ENCODE measurements at places on chromosomes 7 and 10. TPM values are rescaled to one million over a fixed set of nuclear protein-coding genes. Genes with fewer than 3 reads are reported as not detected.

SPDYE3 gene
- total RNA-seq, result not detected

GRCh38 chr10:73940634-73941221, 29.8 kb downstream of the PLAU start:
- peak; percentile 87 for DNase-seq

DNA sequence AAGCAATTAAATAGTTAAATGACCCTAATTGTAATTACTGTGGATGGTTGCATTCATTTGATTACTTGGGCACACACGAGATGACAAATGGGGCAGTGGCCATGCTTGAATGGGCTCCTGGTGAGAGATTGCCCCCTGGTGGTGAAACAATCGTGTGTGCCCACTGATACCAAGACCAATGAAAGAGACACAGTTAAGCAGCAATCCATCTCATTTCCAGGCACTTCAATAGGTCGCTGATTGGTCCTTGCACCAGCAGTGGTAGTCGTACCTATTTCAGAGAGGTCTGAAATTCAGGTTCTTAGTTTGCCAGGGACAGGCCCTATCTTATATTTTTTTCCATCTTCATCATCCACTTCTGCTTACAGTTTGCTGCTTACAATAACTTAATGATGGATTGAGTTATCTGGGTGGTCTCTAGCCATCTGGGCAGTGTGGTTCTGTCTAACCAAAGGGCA, 8.3 kb downstream of the PCBD1 start:
- peak; percentile 73 for DNase-seq

PTPRN2 gene
- 2.1 TPM for total RNA-seq

SH2B2 gene
- 83.1 TPM for total RNA-seq

CYP3A7 gene
- total RNA-seq, result not detected

DNA sequence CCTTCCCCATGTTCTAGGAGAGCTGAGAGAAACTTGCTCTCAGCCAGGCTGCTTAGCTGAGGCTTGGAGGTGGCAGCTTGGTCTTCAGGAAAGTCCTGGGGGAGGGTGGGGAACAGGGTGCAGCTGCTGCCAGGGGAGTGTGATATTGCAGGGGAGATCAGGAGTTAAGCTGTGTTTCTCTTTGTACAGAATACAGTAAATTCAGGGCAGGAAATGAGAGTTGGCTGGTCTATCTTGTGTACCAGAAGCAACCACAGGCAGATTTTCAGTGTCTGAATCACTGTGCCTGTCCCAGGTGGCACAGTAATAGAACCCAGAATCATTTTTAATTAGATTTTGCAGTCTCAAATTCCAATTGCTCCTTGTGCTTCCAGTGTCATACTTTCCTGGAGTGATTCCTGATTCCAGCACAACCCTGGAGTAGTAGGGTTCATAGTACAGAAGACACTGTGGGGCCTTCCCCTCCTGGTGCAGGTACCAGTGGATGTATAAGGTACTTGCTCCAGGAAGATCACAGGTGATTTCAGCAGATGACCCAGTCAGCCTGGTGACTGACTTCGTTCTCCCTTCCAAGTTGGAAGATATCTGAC, 94.0 kb upstream of the TARP start:
- DNase-seq, result no peak

ADARB2 gene
- total RNA-seq, result not detected

FAM25A gene
- total RNA-seq, result not detected

- DNase-seq, result no peak
Observed at GRCh38 chr7:90236721-90237289, 8.2 kb upstream of the CFAP69 start.

DNA sequence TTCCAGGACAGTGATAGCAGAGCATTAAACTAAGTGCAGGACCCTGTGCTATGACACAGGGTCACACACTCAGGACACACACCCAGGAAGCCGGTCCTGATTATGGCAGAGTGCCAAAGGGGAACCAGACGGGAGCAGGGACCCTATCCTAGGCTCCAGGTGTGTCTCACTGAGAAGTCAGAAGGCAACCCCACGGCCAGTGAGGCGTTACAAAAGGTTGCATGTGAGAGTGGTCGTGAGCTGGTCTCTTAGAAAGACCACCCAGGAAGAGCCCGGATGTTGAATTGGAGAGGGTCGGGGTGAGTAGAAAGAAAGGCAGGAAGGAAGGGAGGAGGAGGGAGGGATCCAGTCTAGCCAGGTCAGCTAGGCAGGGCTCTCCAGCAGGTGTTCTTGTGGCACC, 31.0 kb downstream of the FRMPD2 start:
- no peak for DNase-seq

DTX2 gene
- total RNA-seq, result 8.2 TPM

MINPP1 gene
- total RNA-seq, result 47.1 TPM

- peak; percentile 58 for DNase-seq
Observed at GRCh38 chr7:101537205-101537604, 91.9 kb downstream of the MYL10 start.

NPY gene
- total RNA-seq, result not detected

DNA sequence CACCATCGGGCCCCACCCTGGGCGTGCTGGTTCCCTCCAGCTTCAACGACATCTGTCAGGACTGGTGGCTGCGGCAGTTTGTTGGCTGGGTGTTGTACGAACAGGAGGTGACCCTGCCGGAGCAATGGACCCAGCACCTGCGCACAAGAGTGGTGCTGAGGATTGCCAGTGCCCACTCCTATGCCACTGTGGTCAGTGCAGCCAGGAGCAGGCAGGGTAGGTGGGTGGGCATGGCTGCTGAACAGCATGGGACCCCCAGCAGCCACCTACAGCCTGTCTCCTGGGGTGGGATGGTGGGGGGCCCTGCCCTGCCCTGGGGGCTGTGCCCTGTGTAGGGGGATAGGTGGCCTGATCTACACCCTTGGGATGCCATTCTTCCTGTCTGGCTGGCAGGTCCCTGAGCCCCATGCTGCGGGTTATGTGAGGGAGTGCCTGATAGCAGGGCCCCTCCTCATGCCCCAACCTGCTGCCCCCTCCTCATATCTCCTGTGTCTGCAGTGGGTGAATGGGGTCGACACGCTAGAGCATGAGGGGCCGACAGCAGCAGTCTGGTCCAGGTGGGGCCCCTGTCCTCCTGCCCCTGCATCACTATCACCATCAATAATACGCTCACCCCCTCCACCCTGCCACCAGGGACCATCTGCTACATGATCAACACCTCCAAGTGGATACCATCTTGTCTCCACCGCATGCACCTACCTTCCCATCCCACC, 56.9 kb downstream of the ZNF727 start:
- no peak for DNase-seq

DNA sequence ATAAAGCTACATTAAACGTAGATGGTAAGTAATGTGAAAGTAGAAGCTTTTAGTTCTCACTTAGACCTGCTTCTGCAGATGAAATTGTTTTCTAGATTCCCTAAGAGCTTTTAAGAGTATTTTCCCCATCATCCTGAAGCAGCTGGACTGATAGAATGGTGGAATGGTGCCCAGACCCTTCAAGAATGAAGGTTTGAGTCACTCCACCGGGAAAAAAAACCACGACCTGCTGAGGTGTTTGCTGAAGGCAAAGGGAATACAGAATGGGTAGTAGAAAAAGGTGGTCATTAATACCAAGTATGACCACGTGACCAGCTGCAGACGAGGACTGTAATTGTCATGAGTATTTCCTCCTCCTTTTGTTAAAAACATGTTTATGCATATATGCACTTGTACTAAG, 79.2 kb upstream of the PTPRZ1 start:
- DNase-seq, result no peak

- no peak for DNase-seq
Observed at GRCh38 chr7:30046127-30046770, 18.0 kb downstream of the PLEKHA8 start.

COL28A1 gene
- not detected for total RNA-seq

- DNase-seq, result peak; percentile 33
Observed at GRCh38 chr10:48452879-48453412, 146.5 kb downstream of the MAPK8 start.

DNA sequence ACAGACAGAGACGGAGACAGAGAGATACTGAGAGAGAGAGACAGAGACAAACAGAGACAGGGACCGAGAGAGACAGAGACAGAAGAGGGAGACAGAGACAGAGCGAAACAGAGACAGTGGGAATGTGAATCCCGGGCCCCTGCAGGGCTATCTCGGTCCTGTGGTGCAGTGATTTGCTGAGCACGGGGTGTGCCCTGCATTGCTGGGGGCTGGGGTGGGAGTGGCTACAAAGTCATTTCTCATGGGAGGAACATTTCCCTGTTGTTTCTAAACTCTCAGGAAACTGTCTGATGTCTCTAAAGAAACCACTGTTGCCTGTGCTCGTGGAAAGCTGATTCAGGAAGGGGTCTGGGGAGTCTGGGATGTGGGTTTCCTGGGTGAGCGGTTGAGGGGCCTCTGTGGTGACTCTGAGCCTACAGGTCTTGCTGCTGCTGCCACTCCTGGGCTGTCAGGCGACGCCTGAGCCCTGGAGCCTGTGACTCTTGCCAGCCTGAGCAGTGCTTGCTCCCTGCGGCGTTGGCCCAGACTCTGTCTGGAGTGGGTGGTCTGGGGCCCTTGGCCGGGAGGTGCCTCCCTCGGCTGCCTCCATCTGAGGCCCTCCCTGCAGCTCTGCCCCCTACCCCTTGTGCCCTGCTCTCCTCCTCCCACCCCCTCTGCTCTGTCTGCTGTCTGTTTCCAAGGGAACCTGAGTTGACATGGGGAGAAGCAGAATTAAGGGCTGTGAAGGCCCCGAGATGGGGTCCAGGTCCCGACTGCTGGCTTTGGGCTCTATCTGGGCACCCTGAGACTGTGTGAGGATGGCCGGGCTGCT, 292.0 kb downstream of the WDR37 start:
- DNase-seq, result peak; percentile 25

DNA sequence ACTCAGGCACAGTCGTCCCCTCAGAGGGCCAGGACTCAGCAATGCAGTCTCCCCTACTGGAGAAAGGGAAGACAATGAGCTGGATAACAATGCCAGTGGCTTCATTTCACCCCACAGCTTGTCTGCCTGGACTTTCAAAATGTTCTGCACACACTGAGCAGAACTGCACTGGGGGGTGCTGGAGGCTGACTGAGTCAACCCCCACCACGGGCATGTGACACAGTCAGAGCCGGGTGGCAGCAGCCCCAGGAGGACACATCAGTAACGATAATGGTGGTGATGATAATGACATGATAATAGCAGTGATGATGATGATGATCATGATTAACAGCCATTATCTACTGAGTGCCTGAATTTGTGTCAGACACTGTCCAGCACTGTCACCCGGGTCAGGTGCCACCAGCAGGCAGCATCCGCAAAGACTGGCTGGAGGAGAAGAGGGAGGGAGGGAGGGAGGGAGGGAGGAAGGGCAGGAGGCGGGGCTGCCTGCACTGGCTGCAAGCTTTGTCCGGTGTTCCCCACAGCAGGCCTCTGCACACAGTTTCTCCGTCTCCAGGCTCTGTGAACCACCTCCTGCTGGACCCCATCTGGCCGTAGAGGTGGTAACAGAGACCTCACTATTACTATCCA, 67.4 kb downstream of the PLXNA4 start:
- DNase-seq, result no peak

- DNase-seq, result no peak
Observed at GRCh38 chr7:4013793-4014192, 668.3 kb upstream of the FOXK1 start.

- DNase-seq, result no peak
Observed at GRCh38 chr7:29825775-29826529, 19.6 kb downstream of the WIPF3 start.

MKRN1 gene
- 46.6 TPM for total RNA-seq

AKR1C4 gene
- total RNA-seq, result not detected

GRCh38 chr10:110460111-110460809, 37.4 kb upstream of the DUSP5 start:
- peak; percentile 82 for DNase-seq

GRCh38 chr10:129893104-129894089, 70.7 kb downstream of the EBF3 start:
- no peak for DNase-seq

NDUFB8 gene
- total RNA-seq, result 280 TPM

ANKRD7 gene
- 0.55 TPM for total RNA-seq

FMC1 gene
- 13.6 TPM for total RNA-seq

ODAD2 gene
- total RNA-seq, result 2.0 TPM

DNA sequence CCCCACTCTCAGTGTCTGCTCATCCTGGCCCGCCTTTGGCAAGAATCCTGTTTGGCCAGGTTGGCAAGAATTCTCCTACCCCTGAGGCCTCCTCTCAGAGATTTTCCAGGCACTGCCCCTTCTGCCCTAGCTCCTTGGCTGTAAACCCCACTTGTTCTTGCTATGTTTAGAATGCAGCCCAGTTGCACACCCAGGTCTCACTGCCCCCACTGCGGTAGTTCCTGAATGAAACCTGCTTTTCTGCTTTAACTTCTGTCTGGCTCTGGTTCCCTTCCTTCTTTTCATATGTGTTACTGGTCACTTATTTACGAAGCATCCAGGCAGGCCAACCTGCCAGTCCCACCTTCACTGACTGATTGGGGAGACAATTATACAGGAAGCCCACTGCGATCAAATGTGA, 576.9 kb downstream of the GLRX3 start:
- DNase-seq, result no peak

CNOT4 gene
- total RNA-seq, result 4.2 TPM

GRCh38 chr7:115734641-115735040, 295.9 kb downstream of the TFEC start:
- no peak for DNase-seq

DNA sequence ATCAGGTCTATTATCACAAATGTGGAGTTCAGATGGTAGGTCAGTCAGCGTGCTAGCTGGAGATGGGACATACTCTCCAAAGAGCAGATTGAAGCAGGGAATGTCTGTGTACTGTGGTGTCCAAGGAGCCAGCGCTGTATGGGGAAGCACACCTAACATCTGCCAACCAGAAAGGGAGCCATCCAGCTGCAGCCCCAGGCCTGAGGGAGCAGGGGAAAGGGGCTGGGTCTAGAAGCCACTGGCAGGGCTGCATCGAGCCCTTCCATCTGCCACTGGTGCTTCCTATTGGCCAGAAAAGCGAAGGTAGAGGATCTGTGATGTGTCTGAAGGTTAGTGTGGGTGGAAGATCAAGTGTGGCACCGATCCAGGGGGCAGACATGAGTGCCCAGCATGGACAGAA, 8.0 kb upstream of the RAMP3 start:
- DNase-seq, result no peak

ANKRD22 gene
- not detected for total RNA-seq

- DNase-seq, result peak; percentile 55
Observed at GRCh38 chr7:80967917-80968297, 49.1 kb upstream of the SEMA3C start.

GRCh38 chr10:86182150-86182549, 184.4 kb downstream of the GRID1 start:
- DNase-seq, result no peak

- peak; percentile 93 for DNase-seq
Observed at GRCh38 chr7:116576350-116577319, 51.8 kb downstream of the CAV1 start.

TLL2 gene
- not detected for total RNA-seq

CALML3 gene
- not detected for total RNA-seq

DNA sequence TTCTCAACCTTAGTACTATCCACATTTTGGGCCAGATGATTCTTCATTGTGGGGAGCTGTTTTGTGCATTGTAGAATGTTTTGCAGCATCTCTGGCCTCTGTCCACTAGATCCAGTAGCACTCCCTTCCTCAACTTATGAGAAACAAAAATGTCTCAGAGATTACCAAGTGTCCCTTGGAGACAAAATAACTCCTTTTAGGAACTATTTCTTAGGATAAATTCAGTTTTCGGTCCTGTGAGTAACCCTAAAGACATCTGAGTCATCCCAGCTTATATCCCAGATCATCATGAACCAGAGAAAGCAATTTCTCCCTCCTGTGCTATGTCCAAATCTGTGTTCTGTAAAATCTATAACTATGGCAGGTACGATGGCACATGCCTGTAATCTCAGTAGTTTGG, 266.6 kb upstream of the PHYHIPL start:
- DNase-seq, result no peak

- no peak for DNase-seq
Observed at GRCh38 chr7:111164442-111164841, 73.5 kb downstream of the LRRN3 start.

- DNase-seq, result no peak
Observed at GRCh38 chr10:129277841-129278240, 189.2 kb upstream of the MGMT start.

ANKRD61 gene
- 0.42 TPM for total RNA-seq

CC2D2B gene
- total RNA-seq, result not detected

Measured in SJSA1 (cell line).